ENCODE measurements at places on chromosomes 6 and 20.

DNA sequence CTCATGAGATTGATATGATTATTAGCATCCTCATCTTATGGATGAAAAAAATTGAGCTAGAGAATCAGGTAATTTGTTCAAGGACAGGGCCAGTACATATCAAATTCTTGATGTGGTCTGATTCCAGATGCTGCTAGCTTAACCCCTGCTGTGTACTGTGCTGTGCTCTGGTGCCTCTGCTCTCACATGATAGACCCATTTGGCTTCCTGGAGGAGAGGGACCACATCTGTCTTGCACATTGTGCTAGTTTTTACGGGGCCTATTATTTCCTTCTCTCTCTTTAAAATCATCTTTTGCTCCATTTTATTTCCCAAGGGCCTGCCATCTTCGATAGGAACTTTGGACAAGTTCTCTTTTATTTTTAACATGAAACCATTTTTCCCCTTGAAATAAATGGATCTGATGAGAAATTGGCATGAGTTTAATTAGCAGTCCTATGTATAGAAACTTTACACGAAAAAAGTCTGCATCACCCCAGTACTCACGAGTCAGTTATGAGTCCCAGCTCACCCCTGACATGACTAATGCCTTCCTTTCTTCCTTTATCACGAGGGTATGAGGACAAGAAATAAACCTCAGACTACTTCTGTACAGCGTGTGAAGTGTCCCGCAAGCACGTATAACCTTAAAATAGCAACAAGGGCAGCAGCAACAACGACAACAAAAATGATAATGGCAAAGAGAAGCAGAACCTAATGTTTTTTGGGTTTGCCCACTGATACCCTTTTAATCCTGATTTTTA, 26.5 kb downstream of the CD109 start:
- no peak for DNase-seq

DNA sequence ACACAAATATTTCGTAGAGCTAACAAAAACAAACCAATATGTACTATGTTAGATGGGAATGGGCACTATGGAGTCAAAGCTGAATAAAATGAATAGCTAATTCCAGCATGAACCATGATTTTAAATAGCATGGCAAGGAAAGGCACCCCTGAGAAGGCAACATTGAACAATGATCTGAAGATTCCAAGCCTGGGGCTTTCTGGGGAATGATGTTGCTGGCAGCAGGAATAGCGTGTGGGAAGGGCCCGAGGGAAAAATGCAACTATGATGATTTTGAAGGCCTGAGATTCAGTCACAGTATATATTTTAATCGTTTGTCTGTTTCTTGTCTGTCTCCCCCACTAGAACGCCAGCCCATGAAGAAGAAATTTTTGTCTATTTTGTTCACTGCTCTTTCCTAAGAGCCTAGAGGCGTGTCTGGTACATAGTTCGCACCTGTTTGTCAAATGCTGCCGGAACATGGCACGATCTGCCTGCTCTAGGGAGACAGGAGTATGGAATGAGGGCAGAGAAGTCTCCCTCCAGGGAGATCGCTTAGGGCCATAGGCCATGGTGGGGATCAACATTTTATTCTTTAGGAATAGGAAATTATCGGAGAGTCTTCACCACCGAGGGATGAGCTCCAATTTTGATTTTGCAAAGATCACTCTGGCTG, 84.8 kb upstream of the EYA2 start:
- DNase-seq: no peak

DNA sequence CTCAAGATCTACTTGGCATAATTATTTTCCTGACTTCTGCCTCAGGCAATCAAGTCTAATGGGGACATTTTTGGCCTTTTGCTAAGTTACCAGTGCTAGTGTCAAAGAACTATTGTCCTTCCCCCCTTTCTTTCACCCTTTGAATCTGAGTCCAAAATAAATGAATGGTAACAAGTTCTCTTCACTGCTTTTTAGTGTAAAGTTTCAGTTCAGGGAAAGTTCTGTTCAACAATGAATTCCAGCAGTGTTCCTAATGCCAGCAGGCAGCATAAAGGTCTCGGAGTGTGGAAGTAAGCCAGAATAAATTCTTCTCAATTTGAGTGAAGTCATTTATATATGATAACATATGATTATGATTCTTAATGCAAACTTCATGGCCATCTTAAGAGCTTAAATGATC, 20.8 kb upstream of the TSPYL1 start:
- DNase-seq: no peak

DNA sequence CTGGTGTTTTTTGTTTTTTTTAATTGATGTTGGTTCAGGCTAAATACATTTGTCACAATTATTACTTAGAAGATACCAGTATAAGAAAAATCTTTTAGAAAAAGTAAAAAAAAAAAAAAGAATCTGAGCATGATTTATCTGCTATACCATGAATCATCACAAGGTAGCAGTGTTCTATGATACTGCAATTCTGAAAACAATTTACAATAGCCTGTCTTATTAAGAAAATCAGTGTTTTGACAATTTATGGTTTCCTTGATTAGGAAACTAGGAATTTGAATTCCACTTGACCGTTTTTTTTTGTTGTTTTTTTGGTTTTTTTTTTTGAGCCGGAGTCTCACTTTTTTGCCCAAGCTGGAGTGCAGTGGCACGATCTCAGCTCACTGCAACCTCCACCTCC, 9.3 kb upstream of the MAK start:
- no peak for DNase-seq

DNA sequence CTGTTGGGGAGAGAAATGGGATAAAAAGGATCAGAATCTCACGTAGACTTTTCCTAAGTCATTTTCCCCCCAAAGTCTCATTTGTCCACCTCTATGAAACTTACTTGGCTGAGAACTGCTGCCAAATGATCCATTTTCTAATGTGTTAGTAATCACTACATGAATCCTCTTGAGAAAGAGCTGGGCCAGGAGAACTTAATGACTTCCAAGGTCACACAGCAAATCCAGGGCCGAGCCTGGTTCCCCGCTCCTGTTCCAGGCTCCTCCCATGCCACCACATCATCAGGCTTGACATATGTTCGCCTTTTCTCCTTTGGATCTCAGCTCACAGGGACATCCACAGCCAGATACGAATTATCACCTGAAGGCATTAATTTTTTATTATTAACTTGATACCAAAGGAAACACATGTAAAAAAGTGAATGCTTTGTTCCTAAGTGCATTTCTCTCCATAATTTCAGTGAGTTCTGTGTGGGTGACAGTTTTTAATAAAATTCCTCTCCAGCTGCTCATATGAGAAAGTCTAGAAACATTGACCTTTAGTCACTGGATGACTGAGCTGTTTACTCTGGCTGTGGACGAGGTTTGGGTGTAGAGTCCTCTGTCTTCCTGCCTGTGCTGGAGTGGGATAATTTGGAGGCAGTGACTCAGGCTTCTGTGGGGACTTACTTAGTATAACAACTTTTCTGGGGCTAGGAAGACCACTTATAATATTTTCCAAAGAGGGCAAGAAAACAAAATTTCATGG, 276.3 kb downstream of the PAX1 start:
- no peak for DNase-seq

All from stimulated activated CD8-positive, alpha-beta memory T cell treated with anti-CD3 and anti-CD28 coated beads, Interleukin-4, amount 100 ng/mL, for 1 hour (primary cell).